ENCODE measurements at places on chromosomes 1 and 21. TPM values are rescaled to one million over a fixed set of nuclear protein-coding genes. Genes with fewer than 3 reads are reported as not detected.

Gene NLRP3
- total RNA-seq: 3.0 TPM

Gene NGF
- 5.1 TPM for total RNA-seq

Gene EDARADD
- total RNA-seq: 0.24 TPM

Gene KRTAP19-4
- not detected for total RNA-seq

Gene TDRD10
- 5.8 TPM for total RNA-seq

Gene FCRL2
- total RNA-seq: not detected

Gene ILF2
- total RNA-seq: 66.9 TPM
